Fibroblast of villous mesenchyme (primary cell): ENCODE measurements at places on chromosomes 3 and 15. TPM values are rescaled to one million over a fixed set of nuclear protein-coding genes. Genes with fewer than 3 reads are reported as not detected.

DNA sequence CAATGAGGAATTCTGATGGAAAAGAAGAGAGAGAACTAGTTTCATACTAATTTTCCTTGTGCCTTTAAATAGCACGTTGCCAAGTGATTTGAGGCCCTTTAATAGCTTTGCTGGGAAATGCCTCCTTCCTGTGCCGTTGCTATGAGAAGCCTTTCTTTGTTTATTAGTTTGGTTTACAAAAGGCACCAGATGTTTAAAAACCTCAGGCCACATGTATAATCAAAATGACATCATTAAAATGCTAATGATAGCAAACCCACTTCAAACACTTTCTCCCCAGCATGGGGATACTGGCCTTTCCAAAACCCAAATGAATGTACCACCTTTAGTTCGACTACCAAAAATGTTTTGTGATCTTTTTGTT lies 50.0 kb upstream of the TBC1D23 start:
- peak; percentile 98 for DNase-seq

Gene MYO5C
- under 0.01 TPM in 1 of 2 replicates, not detected in the other for total RNA-seq

DNA sequence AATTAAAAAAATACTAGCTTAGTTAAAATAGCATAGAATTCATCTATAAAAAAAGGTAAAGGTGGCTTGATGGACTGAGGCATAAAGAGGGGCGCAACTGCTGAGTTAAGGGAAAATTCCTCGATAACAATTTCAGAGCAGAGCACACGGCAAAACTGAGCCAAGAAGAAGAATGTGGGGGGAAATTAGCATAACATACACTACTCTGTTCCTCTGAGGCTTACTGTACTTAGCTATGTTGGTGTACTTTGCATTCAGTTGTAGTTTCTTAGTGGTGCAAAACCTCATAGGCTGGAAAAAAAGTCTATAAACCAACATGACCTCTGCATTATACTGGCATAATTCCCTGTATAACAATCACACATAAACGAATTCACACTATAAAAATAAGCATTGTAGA lies 357.9 kb upstream of the LRRC3B start:
- DNase-seq = no peak

Gene CEP19
- 1.6 and 5.2 TPM in 2 replicates for total RNA-seq

GRCh38 chr3:39254806-39255449 lies 24.9 kb downstream of the CX3CR1 start:
- DNase-seq = peak; percentile 10

GRCh38 chr15:81026836-81027599 lies 26.3 kb downstream of the TLNRD1 start:
- no peak for DNase-seq

- peak; percentile 23 for DNase-seq
These were observed 256.2 kb downstream of the NR1D2 start for GRCh38 chr3:24201301-24201700.
